MG63 (cell line): ENCODE measurements at places on chromosomes 16 and 17.
A peak's percentile ranks its signal among the peaks of the same experiment; 100 is the strongest.

GRCh38 chr17:3770466-3770865 is 30.5 kb downstream of the ITGAE start:
- no peak for DNase-seq

DNA sequence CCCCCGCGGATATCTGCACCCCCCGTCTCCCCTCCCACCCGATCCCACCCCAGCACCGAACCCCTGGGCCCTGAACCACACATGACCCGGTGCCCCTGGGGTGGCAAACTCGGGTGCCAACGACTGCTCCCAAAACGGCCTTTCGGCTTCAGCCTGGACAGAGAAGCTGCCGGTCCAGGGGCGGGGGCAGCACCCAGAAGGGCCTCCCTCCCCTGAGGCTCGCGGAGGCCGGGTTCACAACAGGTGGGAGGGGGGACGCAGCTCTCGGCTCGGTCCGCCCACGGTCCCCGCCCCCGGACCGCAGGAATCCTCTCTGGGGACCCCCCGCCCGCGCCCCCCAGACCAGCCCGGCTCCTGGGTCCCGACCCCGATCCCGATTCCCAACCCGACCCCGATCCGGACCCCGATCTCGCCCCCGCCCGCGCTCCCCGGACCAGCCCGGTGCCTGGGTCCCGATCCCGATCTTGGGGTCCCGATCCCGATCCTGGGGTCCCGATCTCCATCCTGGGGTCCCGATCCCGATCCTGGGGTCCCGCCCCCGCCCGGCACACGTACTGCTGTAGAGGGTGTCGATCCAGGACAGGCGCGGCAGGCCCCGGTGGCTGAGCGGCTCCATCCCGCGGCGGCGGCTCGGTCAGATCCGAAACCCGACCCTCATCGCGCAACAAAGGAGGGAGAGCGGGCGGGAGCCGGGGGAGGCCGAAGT is 516 bp downstream of the ABR start:
- DNase-seq: no peak

- DNase-seq: no peak
These were observed 8.2 kb upstream of the CACNA1H start for GRCh38 chr16:1144476-1145382.

DNA sequence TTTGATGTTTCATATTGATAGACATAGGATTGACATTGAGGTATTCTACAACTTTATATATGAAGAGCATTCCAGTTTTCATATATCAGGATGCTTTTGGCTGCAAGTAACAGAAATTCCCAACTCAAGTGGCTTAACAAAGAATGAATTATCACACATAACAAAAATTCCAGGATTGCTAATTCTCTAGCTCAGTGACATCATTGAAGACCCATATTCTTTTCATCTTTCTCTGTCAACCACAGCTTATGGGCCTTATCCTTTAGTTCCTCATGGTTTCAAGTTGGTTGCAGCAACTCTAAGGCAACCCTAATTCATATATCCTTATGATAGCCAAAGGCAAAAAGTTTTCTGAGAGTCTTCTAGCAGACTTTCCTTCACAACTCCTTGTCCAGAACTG is 91.5 kb upstream of the HAS3 start:
- DNase-seq: no peak

DNA sequence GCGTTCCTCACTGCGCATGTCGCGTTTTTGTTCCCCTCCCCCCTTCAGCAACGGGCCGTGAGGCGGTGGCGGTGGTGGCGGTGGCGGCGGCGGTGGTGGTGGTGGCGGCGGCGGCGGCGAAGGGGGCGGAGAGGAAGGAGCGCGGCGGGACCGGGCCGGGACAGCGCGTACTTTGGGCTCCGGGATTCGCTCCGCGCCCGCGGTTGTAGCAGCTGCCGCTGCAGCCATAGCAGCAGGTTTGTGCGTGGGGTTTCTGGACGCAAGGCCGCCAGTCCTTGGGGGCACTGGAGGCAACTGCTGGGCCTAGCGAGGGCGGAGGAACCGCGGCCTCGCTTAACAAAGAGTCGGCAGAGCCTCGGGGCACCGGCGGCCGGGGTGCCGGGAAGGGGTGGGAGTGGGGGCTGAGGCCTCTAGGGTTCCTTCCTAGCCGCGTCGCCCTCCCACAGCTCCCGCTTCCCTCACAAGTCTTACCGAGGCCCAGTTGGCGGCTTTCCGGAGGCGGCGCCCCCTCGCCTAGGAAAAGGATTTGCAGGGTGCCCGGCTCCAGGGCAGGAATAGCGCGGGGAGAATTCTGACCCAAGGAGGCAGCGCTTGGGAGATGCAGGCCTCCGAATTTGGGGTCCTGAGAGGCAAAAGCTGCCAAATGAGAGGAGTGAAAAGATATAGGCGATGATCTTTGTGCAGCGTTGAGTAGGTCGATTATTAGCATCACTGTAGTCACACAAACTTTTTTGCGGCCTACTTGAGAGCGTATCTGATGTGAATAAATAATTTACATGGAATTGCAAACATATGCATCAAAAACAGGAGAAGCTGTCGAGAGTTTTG is at the start of gene DDX42:
Gene DDX42 (plus strand): TSS at position 30 of the 828 bp plus-strand sequence. CDS start 12,880 bp downstream, outside the sequence.
- DNase-seq: peak; percentile 71

DNA sequence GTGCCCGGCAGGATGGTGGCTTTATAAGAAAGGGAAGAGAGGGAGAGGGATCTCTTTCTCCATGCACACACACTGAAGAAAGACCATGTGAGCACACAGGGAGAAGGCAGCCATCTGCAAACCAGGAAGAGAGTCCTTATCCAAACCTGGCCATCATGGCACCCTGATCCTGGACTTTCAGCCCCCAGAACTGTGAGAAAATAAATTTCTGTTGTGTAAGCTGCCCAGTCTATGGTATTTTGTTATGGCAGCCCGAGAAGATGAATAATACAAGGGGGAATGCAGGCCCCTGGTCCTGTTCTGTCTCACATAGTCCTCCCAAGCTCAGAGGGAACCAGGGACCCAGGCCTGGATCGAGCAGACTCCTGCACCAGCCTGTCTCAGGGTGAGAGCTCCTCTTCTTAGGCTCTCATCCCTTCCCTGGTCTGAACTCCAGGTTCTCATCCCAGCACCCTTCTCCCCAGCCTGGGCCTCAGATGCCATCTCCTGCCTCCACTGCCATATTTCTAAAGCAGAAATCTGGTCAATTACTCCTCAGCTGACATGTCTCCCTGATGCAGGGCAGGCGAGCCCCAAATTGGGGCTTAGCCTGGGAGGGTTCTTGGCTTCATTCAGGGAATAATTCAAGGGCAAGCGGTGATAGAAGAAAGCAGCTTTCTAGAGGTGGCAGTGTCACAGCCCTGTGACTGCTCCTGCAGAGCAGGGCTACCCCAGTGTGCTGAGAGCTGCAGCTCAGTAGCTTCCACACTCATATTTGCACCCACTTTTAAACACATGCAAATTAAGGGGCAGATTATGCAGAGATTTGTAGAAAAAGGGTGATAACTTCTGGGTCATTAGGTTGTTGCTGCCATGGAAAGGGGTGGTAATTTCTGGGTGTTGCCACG is 28.8 kb downstream of the IGFBP4 start:
- DNase-seq: no peak

- DNase-seq: no peak
These were observed 9.9 kb downstream of the CAPNS2 start for GRCh38 chr16:55576384-55576783.
